ENCODE measurements at places on chromosomes 11 and 22.
A peak's percentile ranks its signal among the peaks of the same experiment; 100 is the strongest.

DNA sequence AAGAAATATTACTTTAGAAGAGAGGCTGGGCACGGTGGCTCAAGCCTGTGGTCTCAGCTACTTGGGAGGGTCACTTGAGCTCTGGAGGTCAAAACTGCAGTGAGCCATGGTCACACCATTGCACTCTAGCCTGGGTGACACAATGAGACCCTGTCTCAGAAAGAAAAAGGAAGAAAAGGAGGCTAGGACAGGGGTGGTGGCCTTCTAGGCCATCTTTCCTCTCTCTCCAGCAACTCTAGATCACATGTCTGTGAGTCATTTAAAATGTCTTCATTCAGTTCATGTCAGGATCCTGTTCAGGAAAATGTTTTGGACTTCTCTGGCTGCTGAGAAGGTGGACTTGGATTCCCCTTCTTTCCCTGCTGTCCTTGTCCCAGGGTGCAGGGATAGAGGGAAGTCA is 53.3 kb downstream of the PPFIA1 start:
- no peak for ATAC-seq

DNA sequence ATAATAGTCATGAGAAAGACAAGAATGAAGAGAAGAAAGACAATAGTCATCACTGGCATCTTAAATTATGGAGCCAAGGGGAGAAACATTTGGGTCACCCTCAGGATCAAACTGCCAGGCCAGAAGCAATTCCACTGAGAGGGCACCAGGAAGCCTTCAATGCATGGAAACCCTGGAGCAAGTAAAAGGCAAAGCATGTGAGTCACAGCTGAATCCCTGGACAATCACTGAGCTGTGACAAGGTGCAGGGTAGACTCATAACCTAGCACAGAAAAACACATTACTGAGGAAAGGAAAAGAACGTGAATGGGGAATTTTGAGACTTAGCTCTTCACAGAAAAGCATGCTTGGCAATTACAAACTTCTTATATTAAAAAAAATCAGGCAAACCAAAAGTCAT is 1.6 kb downstream of the KCNJ1 start:
- ATAC-seq, result no peak

- ATAC-seq, result no peak
These were observed 111.6 kb downstream of the PHF21B start for GRCh38 chr22:44898236-44898635.

GRCh38 chr11:26946257-26946716 is 47.6 kb upstream of the FIBIN start:
- no peak for ATAC-seq

- ATAC-seq, result no peak
These were observed 30.0 kb upstream of the MUC5B start for GRCh38 chr11:1192741-1193325.

GRCh38 chr11:13140028-13140870 is 131.1 kb downstream of the RASSF10 start:
- no peak for ATAC-seq

GRCh38 chr22:30195245-30196140 is 51.1 kb downstream of the LIF start:
- no peak for ATAC-seq

GRCh38 chr11:114075891-114076441 is 16.5 kb downstream of the ZBTB16 start:
- no peak for ATAC-seq

DNA sequence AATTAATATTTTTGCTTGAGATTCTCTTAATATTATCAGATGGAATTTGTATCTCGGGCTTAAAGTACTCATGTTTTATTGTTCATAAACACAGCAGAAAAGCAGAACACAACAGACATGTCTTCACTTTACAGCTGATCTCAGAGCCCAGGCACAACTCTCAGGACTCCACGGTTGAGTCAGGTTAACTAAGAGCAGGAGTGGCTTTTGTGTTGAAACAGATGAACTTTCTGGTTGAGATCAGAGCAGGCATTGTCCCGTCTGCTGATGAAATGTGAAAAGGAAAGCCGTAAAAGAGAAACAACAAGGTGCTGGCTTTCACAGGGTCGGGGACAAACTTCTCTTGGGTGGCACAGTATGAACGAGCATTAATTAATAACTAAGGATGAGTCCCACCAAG is 49.0 kb downstream of the JHY start:
- no peak for ATAC-seq

GRCh38 chr11:32313477-32313876 is 121.9 kb downstream of the WT1 start:
- no peak for ATAC-seq

GRCh38 chr11:8810540-8811301 is 100.3 kb upstream of the AKIP1 start:
- ATAC-seq, result no peak

GRCh38 chr22:23180301-23180892 is at the start of gene BCR:
BCR (plus strand) TSS chr22:23180509; CDS start chr22:23180961, 452 bp downstream.
- peak; percentile 69 for ATAC-seq

GRCh38 chr11:3367221-3367620 is 11.7 kb downstream of the ZNF195 start:
- ATAC-seq, result no peak

- peak; percentile 69 for ATAC-seq
These were observed 32.2 kb downstream of the TRMU start for GRCh38 chr22:46367707-46368191.

GRCh38 chr11:106875013-106875412 is 143.3 kb downstream of the GUCY1A2 start:
- ATAC-seq, result no peak

- ATAC-seq, result peak; percentile 48
These were observed 8.8 kb upstream of the CUL5 start for GRCh38 chr11:107999759-108000455.

DNA sequence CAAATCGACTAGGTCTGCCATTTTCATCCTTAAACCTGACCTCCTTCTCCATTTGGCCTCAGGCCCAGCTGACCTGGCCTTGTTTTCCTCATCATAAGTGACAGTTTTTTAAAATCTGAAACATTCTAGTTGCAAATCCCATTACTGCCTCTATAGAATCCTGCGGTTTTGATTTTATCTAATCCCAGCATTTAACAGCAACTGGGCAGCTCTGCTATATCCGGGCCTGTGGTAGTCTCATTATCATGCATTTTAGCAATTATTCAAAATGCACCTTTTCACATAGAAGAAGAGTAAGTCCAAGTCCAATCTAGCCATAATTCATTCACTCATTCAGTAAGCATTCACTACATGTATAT is 28.6 kb upstream of the BIRC3 start:
- no peak for ATAC-seq

DNA sequence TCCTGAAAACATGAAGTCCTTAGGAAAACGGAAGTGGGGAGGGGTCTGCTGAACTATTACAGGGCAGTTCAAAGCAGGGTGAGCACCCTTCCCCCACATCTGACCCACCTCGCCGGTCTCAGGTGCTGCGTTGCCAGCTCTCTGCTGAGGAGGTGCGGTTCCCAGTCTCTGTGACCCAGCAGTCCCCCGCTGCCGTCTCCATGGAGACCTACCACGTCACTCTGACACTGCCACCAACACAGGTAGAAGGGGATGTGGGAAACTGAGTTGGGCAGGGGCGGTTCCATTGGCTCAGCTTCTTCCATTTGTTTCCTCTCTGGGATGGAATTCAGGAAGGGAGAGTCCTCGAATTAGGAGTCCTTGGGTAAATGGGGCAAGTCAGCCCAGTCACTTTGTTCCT is 3.3 kb downstream of the C2CD2L start:
- ATAC-seq, result no peak

- no peak for ATAC-seq
These were observed 18.0 kb upstream of the DNAJB13 start for GRCh38 chr11:73932781-73933180.

GRCh38 chr11:122746050-122746478 is 90.5 kb downstream of the UBASH3B start:
- peak; percentile 69 for ATAC-seq

- no peak for ATAC-seq
These were observed 98.8 kb downstream of the BCR start for GRCh38 chr22:23278883-23279675.

- no peak for ATAC-seq
These were observed 115.7 kb downstream of the NTM start for GRCh38 chr11:131486100-131486499.

DNA sequence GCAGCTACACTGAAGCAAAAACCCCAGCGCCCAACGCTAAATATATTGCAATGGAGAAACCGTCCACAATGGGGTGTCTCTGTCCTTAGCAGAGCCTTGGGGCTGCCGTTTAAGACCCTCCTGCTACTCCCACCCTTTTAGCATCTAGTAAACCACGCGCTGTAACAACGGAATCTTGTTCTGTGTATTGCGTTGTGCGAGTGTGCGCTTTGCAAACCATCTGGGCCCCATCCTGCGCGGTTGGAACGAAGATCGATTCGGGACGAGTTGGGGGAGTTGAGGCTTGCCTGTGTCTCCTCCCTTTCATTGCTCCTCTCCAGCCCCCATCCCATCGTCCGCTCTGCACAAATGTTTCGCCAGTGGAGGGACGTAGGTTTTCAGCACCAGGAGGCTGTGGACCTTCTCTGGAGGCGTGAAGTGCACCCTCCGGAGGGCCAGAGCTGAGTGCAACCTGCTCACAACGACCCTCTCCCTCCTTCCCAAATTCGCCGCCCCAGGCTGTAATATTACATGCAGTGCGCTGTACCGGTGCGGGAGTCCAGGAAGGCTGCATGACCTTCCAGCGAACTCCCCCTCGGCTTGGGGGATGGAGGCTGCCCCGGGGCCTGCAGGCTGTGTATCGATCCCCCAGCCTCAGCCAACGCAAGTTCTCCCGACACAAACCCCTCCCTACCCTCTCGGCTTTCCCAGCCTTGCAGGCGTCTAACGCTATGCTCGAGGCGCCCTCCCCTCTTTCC is 1.6 kb upstream of the KMT2A start:
- peak; percentile 8 for ATAC-seq
